ENCODE measurements at places on chromosomes 6 and 20. TPM values are rescaled to one million over a fixed set of nuclear protein-coding genes. Genes with fewer than 3 reads are reported as not detected.

TSBP1 gene
- not detected for total RNA-seq

GRCh38 chr20:48380661-48381060 is 447.1 kb downstream of the PREX1 start:
- no peak for DNase-seq

DNA sequence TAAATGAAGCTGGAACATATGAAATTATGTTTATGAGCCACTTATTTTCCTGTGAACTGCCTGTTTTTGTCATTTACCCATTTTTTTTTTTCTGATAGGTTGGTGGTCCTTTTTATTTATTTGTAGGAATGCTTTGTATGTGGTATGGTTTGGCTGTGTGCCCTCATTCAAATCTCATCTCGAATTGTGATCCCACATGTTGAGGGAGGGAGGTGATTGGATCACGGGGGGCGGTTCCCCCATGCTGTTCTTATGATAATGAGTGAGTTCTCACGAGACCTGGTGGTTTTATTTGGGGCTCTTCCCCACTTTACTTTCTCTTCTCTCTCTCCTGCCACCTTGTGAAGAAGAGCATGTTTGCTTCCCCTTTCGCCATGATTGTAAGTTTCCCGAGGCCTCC is 77.3 kb downstream of the CDH26 start:
- no peak for DNase-seq

DNA sequence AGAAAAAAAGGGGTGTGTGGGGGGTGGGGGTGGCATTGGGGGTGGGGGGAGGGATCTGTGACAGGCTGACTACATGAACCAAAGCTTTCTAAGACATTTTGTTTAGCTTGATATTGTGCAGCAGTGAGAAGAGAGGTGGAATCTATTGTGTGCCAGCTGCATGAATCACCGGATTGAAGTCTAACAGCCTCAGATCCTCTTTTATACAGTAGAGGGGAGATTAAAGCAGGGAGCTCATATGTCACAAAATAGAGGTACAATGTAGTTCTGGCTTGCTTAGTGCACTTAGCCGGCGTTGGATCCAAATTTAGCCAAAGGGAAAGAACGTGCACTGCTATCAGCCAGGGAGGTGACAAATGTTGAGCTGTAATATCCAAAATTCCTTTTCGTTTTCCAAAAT is 404.2 kb upstream of the CITED2 start:
- DNase-seq = no peak

Measured in spleen (tissue), 13 donors.